ENCODE measurements at places on chromosomes 6 and 20. TPM values are rescaled to one million over a fixed set of nuclear protein-coding genes. Genes with fewer than 3 reads are reported as not detected.

GPX5 gene
- not detected for total RNA-seq

DNA sequence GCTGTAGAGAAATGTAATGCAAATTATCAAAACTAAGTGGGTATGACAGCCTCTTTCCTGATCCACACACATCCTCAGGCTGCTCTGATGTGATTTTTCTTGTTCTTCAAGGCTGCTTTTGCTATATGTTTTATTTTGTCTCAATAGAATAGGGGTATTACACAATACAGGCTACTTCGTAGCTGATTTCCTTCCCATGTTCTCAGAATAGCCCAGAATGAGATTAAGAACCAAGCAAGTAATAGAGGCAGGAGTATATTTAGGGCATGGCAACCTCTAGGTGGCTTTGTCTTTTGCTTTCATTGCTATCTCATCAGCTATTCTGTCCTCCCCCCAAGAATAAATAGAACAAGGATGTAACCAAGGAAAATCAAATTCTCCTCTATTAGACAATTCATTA lies 241.8 kb downstream of the ALDH8A1 start:
- no peak for DNase-seq

MEI4 gene
- total RNA-seq = 0.25 TPM

GRCh38 chr6:83432636-83433035 lies 1.8 kb upstream of the ME1 start:
- no peak for DNase-seq

IP6K3 gene
- 4.8 TPM for total RNA-seq

- DNase-seq = no peak
These were observed 5.1 kb downstream of the LZTS3 start for GRCh38 chr20:3168079-3168828.

- DNase-seq = peak; percentile 68
These were observed 126.7 kb downstream of the UNC5CL start for GRCh38 chr6:40912158-40912946.

DNA sequence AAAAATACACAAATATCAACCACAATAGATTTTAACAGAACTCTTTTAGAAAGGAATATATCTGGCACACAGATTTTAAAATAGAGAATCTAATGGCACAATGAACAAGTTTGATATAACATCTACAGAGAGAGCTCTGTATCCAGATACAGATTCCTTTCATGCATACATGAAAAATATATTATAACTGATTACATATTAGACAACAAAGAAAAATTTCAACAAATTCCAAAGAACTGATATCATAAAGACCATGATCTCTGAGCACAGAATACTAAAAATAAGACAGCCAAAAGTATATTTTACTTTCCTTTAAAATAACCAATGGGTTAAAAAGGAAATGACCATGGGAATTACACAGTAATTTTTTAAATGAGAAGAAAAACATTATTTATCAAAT lies 74.1 kb upstream of the MAP7 start:
- no peak for DNase-seq

- no peak for DNase-seq
These were observed 3.1 kb downstream of the NOX3 start for GRCh38 chr6:155452576-155452975.

LHFPL5 gene
- total RNA-seq = not detected

TAGAP gene
- total RNA-seq = 1.1 TPM

Measured in right lobe of liver (tissue), 6 donors.